ENCODE measurements at places on chromosomes 12 and 14. TPM values are rescaled to one million over a fixed set of nuclear protein-coding genes. Genes with fewer than 3 reads are reported as not detected.

The ANO4 gene
- total RNA-seq = not detected

The TCL1A gene
- 5.4 TPM for total RNA-seq

The ACOT6 gene
- total RNA-seq = not detected

The MSI1 gene
- not detected for total RNA-seq

The CD9 gene
- total RNA-seq = 2.4 TPM

The ZNF705A gene
- total RNA-seq = not detected

The SPX gene
- 5.6 TPM for total RNA-seq

The HCAR1 gene
- not detected for total RNA-seq

The MGP gene
- not detected for total RNA-seq

The SLC7A8 gene
- total RNA-seq = 2.5 TPM

The ACTR10 gene
- 38.0 TPM for total RNA-seq

The CBLN3 gene
- total RNA-seq = 4.2 TPM
